Hypothalamus (tissue), 51 donors: ENCODE measurements at places on chromosomes 12 and 14.

DNA sequence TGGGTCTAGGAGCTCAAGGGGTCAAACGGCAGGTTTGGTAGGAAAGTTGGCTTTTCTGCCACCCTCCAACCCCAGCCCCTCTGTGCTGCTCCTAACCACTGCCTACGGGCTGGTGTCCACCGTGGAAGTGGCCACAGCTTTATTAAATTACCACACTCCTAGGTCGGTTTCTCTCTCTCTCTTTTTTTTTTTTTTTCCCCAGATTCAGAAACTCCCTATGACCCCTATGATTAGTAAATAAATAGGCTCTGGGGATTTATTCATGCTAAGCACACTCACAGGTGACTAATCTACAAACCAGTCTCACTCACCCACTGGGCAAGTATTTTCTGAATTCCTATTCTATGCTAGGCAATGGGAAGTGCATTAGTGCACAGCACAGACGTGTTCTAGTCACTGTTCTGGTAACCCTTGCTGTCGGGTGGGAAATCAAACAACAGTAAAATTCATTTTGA is 8.7 kb upstream of the DDX47 start:
- DNase-seq, result no peak

GRCh38 chr14:54646626-54647025 is 79.7 kb downstream of the SAMD4A start:
- DNase-seq, result no peak

DNA sequence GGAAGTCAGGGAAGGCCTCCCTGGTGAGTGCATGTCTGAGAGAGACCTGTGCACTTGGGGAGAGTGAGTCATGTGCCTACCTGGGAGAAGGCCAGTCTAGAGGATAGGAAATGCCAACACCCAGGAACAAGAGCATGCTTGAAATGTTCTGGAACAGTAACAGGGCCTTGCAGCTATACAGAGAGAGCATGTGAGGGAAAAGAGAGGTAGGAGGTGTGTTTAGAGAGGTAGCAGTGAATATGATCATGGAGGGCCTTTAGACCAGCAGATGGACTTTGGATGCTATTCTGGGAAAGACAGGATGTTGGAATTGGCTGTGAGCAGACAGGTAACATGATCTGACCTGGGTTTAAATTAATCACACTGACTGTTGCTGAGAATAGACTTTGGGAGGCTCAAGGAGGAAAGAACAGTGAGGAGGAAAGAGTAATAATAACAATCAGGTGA is 1143.6 kb downstream of the FLRT2 start:
- DNase-seq, result no peak

DNA sequence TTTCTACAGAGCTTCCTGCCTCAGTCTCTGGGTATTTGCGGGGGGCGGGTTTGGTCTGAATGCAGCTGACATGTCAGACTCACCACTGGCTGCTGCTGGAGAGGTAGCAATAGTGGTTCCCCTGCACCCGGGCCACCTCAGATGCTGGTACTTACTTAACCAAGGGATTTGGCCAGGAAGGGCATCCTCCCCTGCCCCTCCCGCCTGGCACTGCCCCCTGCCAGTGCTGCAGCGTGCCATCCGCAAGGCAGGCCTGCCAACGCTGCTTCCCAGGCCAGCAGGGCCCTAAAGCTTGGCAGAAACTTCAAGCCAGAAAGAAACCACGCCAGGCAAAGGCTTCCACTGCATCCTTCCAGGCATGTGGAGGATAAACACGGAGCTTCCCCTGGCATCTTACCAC is 22.1 kb downstream of the RAB35 start:
- peak; percentile 24 for DNase-seq

DNA sequence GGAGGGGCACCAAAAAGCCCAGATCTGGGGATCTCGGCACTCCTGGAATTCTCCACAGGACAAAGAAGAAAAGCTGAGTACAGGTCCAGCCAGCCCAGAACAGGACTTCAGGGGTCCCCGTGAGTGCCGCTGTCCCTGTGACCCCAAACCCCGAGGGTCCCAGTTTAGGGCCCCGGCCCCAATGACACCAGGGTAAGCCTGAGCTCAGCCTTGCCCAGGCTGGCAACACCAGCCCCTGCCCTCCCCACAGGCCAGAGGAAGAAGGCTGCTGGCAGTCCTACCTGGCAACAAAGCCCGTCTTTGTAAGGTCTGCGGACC is 1.8 kb downstream of the CDK2AP1 start:
- no peak for DNase-seq

- DNase-seq, result no peak
These were observed 529.6 kb upstream of the TBX3 start for GRCh38 chr12:115213538-115214016.
